ENCODE measurements at places on chromosomes 2 and 18.

DNA sequence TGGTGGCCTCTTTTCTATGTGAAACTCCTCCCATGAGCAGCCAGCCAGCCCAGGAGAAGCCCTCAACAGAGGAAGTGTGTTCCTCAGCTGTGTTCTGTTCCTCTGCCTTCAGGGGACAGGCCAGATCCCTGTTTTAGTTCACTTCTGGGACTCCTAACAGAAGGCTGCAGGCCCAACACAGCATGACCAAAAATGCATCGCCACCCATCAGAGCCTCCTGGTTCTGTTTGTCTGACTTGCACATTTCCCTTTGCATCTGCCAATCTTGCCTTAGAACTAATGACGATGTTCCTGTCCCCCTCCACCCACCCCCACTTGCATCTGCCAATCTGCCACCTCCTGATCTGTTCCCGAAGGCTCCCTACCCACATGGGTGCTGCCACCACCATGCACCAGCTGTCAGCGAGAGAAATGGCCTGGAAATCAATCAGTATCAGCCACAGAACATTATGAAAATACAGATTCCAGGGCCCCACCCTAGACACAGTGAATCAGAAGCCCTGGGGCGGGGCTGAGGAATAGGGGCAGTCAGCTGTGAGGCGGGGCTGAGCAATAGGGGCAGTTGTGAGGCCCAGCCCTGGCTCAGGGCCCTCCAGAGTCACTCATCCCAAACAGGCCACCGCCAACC lies 51.0 kb downstream of the FAM168B start:
- no peak for DNase-seq

DNA sequence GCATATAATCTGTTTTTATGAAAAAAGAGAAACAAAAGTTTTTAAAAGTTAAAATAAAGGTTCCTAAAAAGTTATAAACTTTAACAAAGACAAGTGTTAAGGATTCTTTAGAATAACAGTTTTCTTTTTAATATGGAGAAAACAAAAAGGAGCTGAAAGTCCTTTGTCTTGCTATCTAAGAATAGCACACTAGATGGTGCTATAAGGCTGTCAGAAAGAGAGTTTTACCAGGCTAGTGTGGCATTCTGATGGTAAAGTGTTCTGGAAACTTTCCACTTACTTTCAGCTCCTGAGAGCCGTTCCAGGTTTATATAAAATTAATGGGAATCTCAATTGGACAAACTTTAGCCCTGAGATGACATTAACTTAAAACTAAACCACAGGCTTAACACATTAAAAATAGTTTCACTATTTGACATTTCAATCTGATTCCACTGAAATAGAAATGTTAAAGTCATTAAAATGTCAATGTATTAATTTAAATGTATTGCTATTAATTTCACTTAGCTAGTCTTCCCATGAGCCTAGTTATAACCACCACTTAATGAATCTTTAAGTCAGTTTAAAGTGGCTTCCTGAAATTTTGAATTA lies 3.7 kb downstream of the FBXO48 start:
- DNase-seq: peak; percentile 77

GRCh38 chr18:35118641-35119040 lies 77.4 kb downstream of the MAPRE2 start:
- no peak for DNase-seq

DNA sequence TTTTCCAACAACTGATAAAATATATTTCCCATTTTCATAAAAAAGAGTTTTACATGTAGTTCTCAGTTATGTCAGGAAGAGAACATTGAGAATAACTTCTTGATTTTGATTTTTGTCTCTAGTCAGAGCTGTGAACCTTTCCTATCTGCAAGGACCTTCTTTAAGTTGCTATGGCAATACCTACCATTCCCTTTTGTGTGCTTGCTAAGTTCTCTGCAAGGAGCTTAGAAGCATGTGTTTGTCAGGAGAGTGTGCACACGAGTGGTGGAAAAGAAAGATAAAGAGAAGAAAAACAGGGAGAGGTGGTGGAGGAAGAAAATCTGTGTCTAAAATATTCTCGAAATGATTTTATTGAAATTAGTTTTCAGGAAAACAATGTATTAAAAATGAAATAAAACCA lies 140.3 kb upstream of the SLC8A1 start:
- no peak for DNase-seq

DNA sequence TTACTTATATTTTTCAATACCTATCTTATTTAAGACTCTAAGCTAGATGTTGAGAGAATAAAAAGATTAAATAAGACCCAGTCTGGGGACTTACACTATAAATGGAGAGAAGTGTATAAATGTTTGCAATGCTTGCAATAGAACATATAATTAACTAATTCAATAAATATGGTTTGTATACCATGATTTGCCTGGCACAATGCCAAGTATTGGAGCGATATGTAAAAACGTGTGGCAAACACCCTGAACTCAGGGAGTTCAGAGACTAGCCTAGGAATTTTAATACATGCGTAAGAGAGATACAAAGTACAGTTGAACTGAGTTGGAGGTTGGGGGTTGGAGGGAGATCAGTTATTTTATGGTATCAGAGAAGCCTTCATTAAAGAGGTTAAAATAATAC lies 251.8 kb upstream of the DDX18 start:
- DNase-seq: no peak

DNA sequence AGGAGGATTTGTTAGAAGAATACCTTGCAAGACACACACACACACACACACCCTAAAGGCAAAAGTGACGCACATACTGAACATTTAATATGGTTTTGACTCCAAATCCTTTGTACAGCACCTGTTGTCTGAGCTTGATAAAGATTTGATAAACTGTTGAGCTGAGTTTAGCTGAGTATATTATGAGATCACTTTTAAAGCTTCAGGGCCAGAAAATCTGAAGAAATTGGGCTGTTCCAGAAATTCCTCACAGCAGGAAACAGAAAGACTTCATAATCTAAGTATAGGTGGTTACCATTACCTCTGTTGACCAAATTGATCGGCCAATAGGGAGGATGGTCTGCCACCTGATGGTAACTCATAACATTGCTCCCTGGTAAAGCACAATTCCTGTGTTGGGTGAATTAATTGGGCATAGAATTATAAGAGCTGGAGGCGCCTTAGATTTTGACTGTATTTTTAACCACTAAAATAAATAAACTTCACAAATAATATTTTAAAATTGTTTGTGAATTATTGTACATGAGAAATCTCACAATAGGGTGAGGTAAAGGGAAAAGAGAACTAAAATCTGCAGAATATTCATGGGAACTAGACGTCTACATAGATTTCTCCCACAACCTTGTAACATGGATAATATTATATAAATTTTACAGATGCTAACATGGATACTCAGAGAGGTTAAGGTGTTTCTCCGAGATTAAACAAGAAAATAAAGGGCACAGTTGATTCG lies 21.8 kb upstream of the RPIA start:
- peak; percentile 58 for DNase-seq

- DNase-seq: no peak
Measured at GRCh38 chr2:72004976-72005375, 142.7 kb downstream of the CYP26B1 start.

- peak; percentile 85 for DNase-seq
Measured at GRCh38 chr18:56458770-56459712, 179.4 kb downstream of the TXNL1 start.

GRCh38 chr2:218257390-218257981 lies 3.3 kb upstream of the GPBAR1 start:
- peak; percentile 23 for DNase-seq

GRCh38 chr18:59189746-59190145 lies 30.2 kb upstream of the GRP start:
- no peak for DNase-seq

DNA sequence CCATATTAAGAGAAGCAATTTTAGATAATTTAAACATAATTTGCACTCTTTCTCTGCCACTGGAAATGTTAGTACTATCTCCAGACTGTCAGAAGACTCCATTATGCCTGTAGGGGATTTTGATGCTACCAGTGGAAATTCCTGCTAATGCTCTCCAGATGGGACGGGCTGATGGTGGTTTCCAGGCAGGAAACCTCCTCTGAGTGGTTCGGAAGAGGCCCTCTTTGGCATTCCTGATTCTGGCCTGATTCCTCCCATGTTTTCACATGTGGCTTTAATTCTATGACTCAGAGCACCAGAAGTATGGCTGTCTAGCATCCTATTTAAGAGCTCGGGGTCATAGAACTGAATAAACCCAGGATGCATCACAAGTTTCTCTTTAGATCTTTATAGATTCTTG lies 70.9 kb upstream of the ST6GAL2 start:
- no peak for DNase-seq

DNA sequence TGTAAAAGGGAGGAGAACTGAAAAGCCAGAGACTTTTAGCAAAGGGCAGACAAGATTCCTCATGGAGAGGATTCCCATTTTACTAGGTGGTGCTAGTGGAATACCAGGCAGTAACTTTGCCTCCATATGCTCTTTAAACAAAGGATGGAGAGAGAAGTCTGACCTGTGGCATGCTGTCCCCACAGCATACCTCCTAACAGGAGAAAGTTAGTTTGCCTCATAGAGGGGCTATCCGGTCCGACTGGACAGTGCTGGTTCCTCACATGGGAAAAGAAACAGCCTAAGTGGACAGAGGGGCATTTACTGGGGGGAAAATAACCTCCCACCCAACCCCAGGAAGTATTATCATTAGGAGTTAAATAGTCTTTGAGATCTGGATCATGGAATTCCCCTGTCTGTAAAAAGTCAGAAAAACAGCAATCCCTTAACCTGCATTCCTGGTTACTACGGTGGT lies 31.6 kb upstream of the GMCL1 start:
- no peak for DNase-seq

DNA sequence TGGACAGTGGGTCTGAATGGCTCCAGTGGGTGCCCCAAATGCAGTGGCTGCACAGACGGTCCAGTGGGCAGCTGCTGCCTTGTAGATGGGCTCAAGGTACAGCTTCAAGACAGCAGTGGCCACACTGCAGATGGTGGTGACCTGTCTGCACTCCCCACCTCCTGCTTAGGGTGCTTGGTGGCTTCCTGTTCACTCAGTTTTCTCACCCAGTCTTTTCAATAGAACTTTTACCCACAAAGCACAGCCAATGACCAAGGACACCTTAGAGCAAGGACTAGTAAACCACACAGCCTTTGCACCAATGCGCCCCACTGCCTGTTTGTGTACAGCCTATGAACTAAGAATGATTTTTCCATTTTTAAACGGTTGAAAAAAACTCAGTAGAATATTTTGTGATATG lies 34.9 kb downstream of the MEX3C start:
- DNase-seq: no peak

DNA sequence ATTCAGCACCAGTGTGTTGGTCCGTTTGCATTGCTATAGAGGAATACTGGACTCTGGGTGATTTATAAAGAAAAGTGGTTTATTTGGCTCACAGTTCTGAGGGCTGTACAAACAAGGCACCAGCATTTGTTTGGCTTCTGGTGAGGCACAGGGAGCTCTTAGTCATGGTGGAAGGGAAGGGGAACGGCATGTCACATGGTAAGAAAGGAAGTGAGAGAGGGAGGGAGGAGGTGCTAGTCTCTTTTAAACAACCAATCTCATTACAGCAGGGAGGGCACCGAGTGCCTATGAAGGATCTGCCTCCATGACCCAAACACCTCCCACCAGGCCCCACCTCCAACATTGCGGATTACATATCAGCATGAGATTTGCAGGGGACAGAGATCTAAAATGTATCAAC lies 143.9 kb upstream of the DLX2 start:
- DNase-seq: no peak

- no peak for DNase-seq
Measured at GRCh38 chr18:35137632-35138031, 96.4 kb downstream of the MAPRE2 start.

DNA sequence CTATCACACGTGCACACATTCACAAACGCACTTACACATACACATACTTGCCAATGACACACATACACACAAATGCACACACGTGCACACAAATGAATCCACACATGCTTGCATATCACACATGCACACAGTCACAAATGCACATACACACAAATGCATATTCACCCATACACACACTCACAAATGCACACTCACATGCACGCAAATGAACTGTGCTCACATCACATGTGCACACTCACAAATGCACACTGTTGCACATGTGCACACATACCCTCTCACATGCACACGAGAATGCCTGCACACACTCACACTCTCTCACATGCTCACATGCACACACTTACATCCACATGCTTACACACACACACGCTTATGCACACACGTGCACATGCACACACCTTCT lies 368.1 kb downstream of the EIPR1 start:
- no peak for DNase-seq

DNA sequence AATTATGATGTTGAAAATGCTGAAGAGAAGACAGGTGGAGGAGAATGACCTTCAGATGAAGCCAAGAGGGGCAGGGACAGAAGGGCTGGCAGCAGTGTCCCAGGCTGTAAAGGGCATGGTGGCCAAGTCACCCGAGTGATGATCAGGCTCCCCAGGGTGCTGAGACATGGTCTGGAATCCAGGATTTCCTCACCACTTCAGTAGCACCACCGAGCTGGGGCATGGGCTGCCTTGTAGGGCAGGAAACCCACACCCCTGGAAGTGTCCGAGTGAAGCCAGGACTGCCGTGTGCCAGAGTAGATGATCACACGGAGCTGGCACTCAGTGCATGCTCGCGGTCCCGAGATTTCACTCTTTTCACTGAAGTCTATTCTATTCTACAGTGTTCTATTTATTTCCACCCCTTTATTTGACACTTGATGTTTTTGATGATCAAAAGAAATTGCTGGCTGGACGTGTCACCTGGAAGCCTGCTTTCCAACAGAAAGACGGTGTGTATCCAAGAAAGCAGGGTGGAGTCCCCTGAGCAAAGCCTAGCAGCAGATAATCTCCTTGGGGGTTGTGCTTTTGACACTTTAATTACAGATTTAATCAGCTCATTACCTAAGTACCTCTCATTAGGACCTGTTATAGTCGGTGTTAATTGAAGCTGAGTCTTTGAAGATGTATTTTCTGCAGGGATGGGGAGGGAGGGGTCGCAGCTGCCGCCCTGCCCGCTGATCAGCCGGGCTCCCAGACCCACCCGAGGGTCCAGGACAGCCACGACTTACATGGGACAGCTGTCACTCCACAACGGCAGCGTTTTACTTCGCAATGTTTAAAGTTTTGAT lies 92.3 kb downstream of the SEPTIN10 start:
- DNase-seq: no peak

- DNase-seq: no peak
Measured at GRCh38 chr2:40820319-40820718, 368.4 kb upstream of the SLC8A1 start.

- no peak for DNase-seq
Measured at GRCh38 chr2:121490584-121491133, 40.0 kb upstream of the RNU4ATAC start.

GRCh38 chr2:197152451-197153228 lies 157.9 kb downstream of the ANKRD44 start:
- DNase-seq: no peak

DNA sequence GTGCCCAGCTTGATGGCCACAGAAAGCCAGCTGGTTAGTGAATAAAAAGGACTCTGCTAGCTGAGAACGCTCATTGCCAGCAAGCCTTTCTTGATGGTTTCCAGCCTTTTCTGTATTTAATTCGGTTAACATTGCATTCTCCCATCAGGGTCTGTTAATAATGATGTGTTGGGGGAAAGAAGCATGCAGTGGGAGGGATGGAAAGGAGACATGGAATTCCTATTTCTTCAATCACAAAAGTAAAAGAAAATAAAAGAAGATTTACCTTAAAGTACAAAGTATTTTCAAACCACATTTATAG lies 141.9 kb upstream of the RBBP8 start:
- no peak for DNase-seq

Data from dermis microvascular lymphatic vessel endothelial cell (primary cell).